ENCODE measurements at places on chromosomes 2 and 18. TPM values are rescaled to one million over a fixed set of nuclear protein-coding genes. Genes with fewer than 3 reads are reported as not detected.

DNA sequence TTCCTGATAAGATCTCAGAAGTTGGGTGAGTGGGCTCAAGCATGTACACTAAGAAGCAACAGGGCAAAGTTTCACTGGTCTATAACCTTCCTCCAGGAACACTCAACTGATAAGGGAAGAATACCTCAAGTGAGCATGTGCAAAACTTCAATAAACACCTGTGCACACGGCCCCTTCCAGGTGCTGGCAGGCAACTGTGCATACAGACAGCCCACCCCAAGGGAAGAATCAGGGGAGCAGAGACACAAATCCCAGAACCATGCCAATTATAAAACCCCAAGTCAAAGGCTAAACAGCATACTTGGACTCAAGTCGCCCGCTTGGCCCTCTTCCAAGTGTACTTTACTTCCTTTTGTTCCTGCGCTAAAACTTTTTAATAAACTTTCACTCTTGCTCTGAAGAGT is 85.9 kb upstream of the RTN4 start:
- no peaks in the 10 kb centered on the region for H3K36me3 ChIP-seq
- no peak overlapping the region for H3K27ac ChIP-seq
- no peaks in the 10 kb centered on the region for H3K27me3 ChIP-seq
- H3K4me1 ChIP-seq: peaks cover 9% of the 10 kb centered on the region

DNA sequence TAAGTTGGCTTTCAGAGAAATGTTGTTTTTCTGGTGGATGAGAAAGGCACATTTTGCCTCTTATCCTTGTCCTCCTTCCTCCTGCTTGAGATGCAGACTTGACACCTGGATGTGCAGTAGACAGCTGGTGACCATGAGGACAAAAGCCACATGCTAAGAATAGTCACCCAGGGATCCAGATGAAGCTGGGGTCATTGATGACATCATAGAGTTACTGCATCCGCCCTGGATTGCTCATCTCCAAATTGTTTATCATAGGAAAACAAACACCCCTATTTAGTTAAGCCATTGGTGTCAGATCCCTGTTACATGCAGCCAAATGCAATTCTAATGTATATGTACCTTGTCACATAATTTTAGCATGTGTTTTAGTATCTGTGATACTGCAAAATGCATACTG is 16.3 kb upstream of the SLC1A4 start:
- H3K27ac ChIP-seq: no peak overlapping the region
- no peaks in the 10 kb centered on the region for H3K36me3 ChIP-seq
- H3K27me3 ChIP-seq: no peaks in the 10 kb centered on the region

- H3K4me1 ChIP-seq: peaks cover 11% of the 10 kb centered on the region
- no peak for DNase-seq
- H3K36me3 ChIP-seq: no peaks in the 10 kb centered on the region
- no peak overlapping the region for H3K4me3 ChIP-seq
- no peak overlapping the region for H3K27ac ChIP-seq
- no peaks in the 10 kb centered on the region for H3K27me3 ChIP-seq
These were observed 2.7 kb downstream of the GEN1 start for GRCh38 chr2:17756668-17757067.

- H3K27ac ChIP-seq: no peak overlapping the region
- H3K4me1 ChIP-seq: no peaks in the 10 kb centered on the region
- no peak overlapping the region for H3K4me3 ChIP-seq
These were observed 570.1 kb downstream of the PLCL1 start for GRCh38 chr2:198374375-198375082.

- no peak for DNase-seq
- peaks cover 9% of the 10 kb centered on the region for H3K4me1 ChIP-seq
- H3K4me3 ChIP-seq: no peak overlapping the region
- no peaks in the 10 kb centered on the region for H3K36me3 ChIP-seq
- no peak overlapping the region for H3K27ac ChIP-seq
These were observed 234.3 kb downstream of the OSR1 start for GRCh38 chr2:19124135-19124534.

The CCDC141 gene
- total RNA-seq: 4.8 TPM

The POTEC gene
- not detected for total RNA-seq

The ST8SIA5 gene
- 0.14 TPM for total RNA-seq

DNA sequence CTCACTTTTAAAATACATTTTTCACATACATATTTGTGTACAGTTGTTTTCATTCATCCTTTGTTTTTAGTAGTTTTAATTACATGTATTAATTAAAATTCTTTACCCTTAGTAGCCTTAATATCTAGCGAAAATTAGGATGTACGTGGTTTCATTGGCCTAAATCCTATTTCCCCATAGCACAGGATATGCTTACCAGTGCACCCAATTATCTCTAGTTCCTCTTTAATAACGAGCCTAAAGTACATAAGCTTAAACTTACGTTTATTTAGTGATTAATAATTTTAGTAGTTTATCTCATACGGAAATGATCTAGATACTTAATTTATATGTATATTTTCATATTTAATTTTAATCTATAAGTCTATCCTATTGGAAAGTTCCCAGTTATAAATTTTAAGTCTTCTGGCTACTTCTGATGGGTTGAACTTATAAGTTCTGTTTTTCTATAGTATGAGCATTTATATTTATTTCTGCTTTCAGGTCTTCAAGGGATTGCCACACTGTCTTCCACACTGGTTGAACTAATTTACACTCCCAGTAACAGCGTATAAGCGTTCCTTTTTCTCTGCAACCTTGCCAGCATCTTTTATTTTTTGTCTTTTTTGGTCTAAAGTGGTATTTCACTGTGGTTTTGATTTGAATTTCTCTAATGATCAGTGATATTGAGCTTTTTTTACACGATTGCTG is 21.4 kb upstream of the RUFY4 start:
- no peaks in the 10 kb centered on the region for H3K4me1 ChIP-seq
- no peak for DNase-seq
- H3K27me3 ChIP-seq: no peaks in the 10 kb centered on the region
- H3K36me3 ChIP-seq: no peaks in the 10 kb centered on the region

The APLF gene
- 4.9 TPM for total RNA-seq

DNA sequence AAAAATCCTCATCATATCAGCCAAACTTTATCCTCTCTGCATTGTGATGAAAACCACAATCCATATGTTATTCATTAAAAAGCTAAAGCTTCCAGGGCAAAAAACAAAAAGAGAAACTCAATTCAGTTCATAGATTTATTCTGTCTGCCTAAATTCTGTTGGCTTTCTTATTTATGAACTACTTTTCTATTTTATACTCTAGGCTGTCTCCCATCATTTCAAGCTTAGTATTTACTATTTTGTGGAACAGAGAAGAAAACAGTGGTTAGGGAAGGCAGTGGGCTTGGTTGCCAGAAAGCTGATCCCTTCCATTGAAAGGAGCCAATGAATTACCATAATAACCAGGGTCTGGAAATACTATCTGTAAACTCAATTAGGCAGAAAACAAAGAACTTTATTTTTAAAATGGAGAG is 71.8 kb downstream of the RAPH1 start:
- peaks cover 12% of the 10 kb centered on the region for H3K4me1 ChIP-seq
- H3K4me3 ChIP-seq: no peak overlapping the region
- peaks cover 9% of the 10 kb centered on the region for H3K36me3 ChIP-seq
- DNase-seq: no peak

DNA sequence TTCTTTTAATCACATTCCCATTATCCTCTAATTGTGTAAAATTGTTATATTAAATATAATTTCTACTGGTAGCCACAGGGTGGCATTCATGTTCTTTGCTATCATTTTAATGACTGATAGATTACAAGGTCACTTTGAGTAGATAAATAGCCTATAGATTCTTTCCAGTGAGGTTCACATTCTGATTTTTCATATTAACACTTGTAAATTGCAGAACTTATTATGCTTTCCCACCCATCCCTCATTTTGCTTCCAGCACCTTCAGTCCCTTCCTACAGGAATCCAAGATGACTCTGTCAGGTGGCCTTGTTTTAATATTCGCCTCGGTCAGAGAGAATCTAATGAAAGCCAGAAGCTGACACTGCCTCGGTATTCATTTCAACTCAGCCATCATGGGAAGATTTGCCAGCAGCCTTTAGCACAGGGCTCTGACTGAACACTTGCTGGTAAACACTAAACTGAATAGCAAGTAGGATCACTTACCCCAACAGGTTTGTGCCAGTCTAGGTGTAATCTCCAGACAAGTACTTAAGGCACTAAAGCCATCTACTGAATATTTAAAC is 101.2 kb upstream of the FSHR start:
- DNase-seq: no peak
- H3K36me3 ChIP-seq: no peaks in the 10 kb centered on the region
- no peaks in the 10 kb centered on the region for H3K4me1 ChIP-seq
- no peak overlapping the region for H3K4me3 ChIP-seq

- peak overlapping the region; percentile 93 for H3K4me3 ChIP-seq
- H3K27ac ChIP-seq: peak overlapping the region; percentile 77
- no peaks in the 10 kb centered on the region for H3K27me3 ChIP-seq
- DNase-seq: no peak
- no peaks in the 10 kb centered on the region for H3K36me3 ChIP-seq
These were observed 627 bp downstream of the WDCP start for GRCh38 chr2:24046599-24046929.

The LRRTM4 gene
- total RNA-seq: not detected

GRCh38 chr2:26968001-26968400 is 2.4 kb upstream of the MAPRE3 start:
- H3K4me3 ChIP-seq: no peak overlapping the region
- H3K27ac ChIP-seq: no peak overlapping the region
- peaks cover 2% of the 10 kb centered on the region for H3K27me3 ChIP-seq
- no peaks in the 10 kb centered on the region for H3K4me1 ChIP-seq
- DNase-seq: no peak
- H3K36me3 ChIP-seq: no peaks in the 10 kb centered on the region

The ALPI gene
- not detected for total RNA-seq

DNA sequence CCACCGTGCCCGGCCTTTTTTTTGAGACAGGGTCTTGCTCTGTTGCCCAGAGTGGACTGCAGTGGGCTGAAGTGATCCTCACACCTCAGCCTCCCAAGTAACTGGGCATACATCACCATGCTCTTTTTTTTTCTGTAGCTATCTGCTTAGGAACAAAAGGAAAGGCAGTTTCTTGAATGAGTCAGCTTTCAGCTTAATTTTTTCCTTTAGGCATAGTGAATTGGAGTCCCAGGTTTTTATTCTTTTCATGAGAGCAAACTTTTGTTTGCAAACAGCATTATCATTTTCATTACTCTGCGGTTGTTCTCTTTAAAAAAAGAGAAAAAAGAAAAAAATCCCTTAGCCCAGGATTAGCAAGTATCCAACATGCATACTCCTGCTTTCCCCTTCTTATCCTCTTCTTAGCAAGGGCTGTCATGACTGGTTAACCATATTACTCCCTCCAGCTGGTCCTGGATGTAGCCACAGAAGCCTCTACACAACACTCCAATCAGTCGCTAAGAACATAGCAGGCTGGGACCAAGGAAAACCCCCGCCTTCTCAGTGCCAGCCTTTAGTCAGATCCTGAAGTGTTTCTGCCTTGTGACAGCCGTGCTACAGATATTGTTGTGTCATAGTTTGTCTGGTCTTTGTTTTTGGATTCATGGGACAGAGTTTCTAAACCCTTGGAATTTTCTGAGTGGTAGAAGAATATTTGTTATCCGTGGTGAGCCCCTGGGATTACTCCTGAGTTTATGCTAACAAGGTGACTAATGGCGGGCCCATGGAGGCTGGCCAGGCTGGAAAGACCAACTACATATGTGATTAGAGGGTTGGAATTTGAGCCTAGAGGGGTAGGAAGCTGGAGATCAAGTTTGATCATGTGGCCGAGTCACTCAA is 23.3 kb upstream of the ST3GAL5 start:
- H3K27me3 ChIP-seq: no peaks in the 10 kb centered on the region
- no peak for DNase-seq
- no peaks in the 10 kb centered on the region for H3K36me3 ChIP-seq
- no peak overlapping the region for H3K4me3 ChIP-seq
- H3K27ac ChIP-seq: peak overlapping the region; percentile 42
- H3K4me1 ChIP-seq: peaks cover 21% of the 10 kb centered on the region

- H3K27ac ChIP-seq: no peak overlapping the region
- H3K27me3 ChIP-seq: no peaks in the 10 kb centered on the region
- no peaks in the 10 kb centered on the region for H3K36me3 ChIP-seq
- no peak overlapping the region for H3K4me3 ChIP-seq
- no peak for DNase-seq
These were observed 8.6 kb upstream of the IL36A start for GRCh38 chr2:112996635-112997034.

The FRZB gene
- 140 TPM for total RNA-seq

The ARHGAP15 gene
- total RNA-seq: 11.0 TPM

All from thoracic aorta (tissue), 2 donors.